ENCODE measurements at places on chromosomes 7 and 10.

DNA sequence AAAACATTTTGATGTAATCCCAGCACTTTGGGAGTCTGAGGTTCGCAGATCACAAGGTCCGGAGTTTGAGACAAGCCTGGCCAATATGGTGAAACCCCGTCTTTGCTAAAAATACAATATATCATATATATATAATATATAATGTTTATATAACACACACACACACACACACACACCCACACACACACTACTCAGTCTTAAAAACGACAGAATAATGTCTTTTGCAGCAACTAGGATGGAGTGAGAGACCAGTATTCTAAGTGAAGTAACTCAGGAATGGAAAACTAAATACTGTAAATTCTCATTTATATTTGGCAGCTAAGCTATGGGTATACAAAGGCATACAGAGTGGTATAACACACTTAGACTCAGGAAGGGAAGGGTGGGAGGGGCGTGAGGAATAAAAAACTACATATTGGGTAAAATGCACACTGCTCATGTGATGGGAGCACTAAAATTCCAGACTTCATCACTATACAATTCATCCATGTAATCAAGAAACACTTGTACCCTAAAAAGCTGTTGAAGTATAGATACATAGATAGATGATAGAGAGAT, 231.2 kb upstream of the SEMA3A start:
- no peak for DNase-seq

GRCh38 chr10:119663866-119664698, 12.9 kb downstream of the BAG3 start:
- DNase-seq, result peak; percentile 44

- no peak for DNase-seq
Observed at GRCh38 chr7:31955641-31956040, 114.6 kb downstream of the PDE1C start.

- no peak for DNase-seq
Observed at GRCh38 chr7:99631295-99632109, 14.8 kb downstream of the ZSCAN25 start.

GRCh38 chr10:73576178-73576889, 14.8 kb downstream of the USP54 start:
- DNase-seq, result no peak
